ENCODE measurements at places on chromosomes 4 and X.

GRCh38 chr4:177740563-177740962 is 298.3 kb upstream of the AGA start:
- no peak for DNase-seq

- DNase-seq = no peak
Observed at GRCh38 chrX:14779580-14779979, 93.3 kb downstream of the FANCB start.

DNA sequence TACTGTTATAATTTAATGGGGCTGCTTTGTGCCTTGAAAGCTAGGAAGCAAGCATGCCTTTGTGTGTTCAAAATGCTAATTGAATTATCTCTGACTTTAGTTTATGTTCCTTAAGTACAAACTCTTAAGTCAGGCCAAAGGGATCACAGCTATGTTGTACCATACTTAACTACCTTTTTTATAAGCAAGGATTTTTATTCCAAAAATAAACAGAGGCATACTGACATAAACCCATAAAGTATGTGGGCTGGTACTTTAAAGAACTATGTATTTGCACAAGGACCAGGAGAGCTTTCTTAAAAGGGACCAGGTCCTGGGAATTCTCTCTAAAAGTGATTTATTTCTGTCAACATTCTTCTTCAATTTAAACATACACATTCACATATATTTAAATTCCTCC is 57.8 kb upstream of the HCCS start:
- no peak for DNase-seq

GRCh38 chr4:140924761-140925392 is 168.7 kb upstream of the TBC1D9 start:
- DNase-seq = no peak

GRCh38 chr4:144634978-144635747 is 10.8 kb upstream of the HHIP start:
- DNase-seq = no peak

DNA sequence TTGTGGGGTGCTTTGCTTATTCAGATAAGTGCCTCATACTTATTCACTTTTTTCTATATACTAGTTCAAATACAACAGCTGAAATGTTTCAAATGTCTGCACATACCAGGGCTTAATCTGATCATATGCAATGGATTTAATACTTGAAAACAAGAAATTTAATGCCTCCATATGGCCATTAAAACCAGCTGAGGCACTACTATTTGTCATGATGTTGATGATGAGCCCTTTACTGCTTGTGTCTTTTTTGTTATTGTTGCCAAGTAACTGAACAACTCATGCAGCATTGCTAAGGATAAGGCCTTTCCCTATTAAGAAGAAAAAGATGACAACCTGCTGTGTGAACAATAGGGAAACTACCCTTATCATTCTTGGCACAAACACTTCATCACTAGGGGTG is 52.5 kb downstream of the MAGEB10 start:
- no peak for DNase-seq

DNA sequence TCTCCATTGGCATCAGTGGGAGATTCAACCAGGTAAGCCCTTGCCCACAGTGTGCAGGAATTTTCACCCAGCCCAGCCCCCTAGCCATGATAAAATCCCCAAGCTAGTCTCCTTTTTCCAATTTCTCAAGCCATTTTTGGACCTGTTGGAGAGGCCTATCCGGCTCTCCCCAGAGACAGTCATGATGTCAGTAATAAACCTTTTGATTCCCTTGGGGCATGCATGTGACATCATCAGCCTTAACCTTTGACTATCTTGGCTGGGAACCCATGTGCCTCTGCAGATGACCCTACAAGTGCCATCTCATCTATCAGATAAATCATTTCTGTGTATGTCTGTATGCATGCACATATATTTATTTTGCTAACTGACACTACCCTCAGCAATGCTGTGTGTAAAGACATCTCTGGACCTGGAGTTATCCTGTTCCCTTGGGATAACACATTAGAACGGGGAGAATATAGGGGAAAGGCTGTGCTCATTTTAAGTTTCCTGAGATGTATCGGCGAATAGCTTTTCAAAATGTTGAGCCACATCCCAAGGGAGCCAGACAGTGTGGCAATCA is 51.0 kb downstream of the CYTL1 start:
- no peak for DNase-seq

- no peak for DNase-seq
Observed at GRCh38 chr4:55410431-55410830, 14.7 kb downstream of the TMEM165 start.

GRCh38 chr4:182289809-182290208 is 46.6 kb downstream of the TENM3 start:
- DNase-seq = no peak

- DNase-seq = no peak
Observed at GRCh38 chr4:10524196-10524833, 67.1 kb upstream of the ZNF518B start.

DNA sequence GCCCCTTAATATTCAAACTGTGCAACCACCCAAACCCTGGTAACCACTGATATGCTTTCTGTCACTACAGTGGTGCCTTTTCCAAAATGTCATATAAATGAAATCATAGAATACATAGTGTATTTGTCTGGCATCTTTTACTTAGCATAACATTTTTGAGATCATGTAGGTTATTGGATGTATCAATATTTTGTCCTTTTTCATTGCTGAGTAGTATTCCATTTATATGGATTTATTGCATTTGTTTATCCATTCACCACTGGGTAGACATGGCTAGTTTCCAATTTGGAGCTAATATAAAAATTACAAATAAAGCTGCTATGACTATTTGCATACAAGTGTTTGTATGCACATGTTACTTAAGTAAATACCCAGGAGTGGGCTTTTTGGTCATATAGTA is 121.6 kb downstream of the TMEM144 start:
- DNase-seq = no peak

GRCh38 chrX:108028854-108029253 is 16.0 kb upstream of the VSIG1 start:
- no peak for DNase-seq

DNA sequence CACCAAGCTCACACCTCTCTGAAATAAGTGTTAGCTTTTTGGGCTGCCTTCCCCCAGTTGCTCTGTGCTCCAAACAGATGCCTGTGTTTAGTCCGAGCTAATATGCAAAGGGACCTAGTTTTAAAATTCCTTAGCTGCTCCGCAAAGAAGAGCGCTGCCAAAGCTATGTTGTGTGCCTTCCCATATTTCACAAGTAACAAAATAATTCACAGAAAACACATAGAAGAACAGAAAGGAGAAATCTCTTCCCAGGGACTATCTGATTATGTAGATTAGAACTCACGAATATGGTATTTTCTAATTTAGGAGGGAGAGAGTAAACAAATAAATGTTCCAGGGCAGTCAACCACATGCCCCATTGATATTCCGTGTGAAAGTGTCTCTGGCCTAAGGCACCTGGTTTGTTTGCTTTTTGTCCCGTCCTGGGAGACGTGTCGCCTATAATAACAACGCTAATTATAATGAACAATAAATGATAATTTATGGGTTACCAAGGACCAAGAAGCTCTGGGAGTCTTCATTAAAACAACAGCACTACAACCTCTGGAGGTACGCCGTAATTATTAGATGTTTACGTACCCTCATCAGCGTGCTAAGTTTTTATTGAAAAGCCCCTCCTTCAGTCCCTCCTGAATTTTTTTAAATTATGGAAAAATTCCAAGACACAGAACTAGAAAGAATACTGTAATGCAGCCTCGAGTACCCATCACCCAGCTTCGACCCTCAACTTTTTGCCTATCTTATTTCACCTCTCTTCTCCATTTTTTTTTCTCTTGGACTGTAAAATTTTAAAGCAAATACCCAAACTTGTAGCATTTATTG is 1.2 kb upstream of the CCNG2 start:
- DNase-seq = no peak

DNA sequence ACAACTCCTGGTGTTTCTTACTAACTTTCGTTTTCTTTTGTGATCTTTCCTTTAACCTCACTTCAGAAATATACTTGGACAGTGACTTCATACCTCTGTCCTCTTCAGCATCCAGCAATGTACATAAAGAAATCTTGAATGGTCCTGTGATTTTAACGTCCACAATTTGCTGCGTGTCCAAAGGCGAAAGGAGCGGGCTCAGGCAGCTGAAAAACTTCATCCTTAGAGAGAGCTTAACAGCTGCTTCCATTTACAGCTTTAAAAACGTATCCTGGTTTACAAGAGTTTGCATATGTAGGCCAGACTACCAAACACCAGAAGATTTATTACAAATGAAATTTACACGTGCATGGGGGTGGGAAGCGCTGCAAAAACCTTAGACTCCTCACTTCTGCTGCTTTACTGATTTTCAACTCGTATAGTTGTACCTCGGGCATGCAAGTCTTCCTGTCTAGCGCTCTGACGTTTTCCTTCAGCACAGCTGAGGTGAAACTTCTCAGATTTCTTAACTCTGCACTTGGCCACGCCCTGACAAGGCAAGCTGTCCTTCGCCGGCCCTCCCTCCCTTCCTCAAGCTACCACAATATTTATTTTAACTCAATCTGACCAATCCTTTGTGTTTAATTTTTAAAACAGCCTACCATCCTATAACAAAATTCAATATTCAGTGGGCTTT is 406.4 kb downstream of the FAM47A start:
- no peak for DNase-seq

GRCh38 chr4:150289198-150289597 is 211.0 kb downstream of the DCLK2 start:
- no peak for DNase-seq

DNA sequence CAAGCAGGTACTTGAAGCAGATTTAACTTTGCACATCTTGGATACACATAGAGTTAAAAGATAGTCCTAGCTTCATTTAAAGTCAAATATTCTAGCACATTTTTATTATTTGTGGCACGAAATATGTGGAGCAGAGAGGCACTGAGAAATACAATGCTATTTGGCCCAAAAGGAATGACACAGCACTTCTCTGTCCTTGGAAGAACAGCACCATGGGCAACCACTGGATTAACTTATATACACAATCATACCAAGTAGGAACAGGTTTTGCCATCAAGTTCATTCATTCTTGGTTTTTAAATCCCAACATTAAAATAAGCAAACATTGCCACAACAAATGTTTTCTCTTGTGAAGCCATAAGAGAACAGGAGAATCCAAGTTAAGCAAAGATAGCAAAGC is 924 bp upstream of the ENAM start:
- no peak for DNase-seq

- no peak for DNase-seq
Observed at GRCh38 chrX:2487366-2487765, 13.4 kb downstream of the DHRSX start.

DNA sequence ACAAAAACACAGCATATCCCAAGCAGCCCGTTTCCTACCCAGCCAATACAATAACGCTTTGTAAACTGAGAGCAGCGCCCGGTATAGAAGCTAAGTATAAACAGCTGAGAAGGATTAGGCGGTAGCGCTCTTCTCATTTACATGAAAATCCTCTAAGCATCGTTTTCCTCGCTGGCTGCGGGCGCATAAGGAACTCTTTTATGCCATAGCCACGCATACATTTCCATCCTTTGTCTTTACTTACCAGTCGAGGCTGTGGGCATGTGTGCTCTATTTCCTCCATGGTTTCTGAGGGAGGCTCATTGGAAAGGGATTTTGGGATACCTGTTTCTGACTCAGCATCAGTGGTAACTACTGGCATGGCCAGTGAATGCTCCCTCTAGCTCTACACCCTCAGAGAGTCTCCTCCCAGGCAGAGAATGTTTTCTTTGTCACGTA is 383 bp downstream of the PCYT1B start:
- no peak for DNase-seq

DNA sequence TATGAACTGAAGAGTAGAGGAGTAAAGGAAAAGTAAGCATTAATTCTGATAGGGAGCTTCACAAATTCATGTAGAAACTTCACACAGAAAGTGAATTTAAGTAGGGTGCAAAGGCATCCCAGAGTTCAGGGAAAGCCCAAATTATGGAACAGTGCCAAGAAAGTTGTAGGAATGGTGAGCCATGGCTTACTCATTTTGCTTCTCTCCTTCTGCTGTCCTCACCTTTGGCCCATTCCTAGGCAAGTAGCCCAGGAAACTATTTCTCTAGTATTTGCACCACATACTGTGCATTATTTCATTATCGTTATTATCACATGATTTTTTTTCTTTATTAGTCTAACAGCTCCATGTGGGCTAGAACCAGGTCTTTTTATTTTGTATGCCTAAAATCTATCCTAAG is 34.9 kb upstream of the IL1RAPL1 start:
- no peak for DNase-seq

GRCh38 chr4:74317616-74318246 is 9.5 kb downstream of the EPGN start:
- DNase-seq = no peak

DNA sequence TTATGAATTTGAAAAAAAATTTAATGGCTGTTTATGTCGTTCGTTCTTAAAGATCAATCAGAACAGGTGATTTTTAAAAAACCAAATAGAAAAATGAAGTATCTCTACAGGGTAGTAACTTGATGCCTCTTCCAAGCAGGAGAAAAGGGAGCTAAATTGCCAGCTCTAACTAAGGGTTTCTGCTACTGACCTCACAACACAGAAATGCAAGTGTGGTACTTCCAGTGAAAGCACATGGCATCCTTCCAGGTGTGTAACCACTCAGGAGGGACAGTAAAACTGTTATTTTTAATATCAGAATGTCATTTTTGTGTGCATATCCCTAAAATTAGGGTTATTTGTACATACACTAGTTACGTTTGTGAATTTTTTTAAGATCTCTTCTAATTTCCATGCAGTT is 116.8 kb upstream of the ZCCHC13 start:
- no peak for DNase-seq

DNA sequence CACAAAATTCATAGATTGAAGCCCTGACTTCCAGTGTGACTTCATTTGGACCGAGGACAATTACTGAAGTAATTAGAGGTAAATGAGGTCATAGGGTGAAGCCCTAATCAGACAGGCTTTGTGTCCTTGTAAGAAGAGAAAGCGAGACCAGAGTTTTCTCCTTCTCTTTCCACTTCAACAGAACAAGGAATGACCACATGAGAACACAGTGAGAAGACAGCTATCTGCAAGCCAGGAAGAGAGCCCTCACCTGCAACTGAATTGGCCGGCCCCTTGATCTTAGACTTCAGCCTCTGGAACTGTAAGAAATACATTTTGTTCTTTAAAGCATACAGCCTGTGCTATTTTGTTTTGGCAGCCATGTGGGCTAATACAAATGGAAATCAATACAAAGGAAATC is 67.1 kb upstream of the PRKG2 start:
- no peak for DNase-seq

DNA sequence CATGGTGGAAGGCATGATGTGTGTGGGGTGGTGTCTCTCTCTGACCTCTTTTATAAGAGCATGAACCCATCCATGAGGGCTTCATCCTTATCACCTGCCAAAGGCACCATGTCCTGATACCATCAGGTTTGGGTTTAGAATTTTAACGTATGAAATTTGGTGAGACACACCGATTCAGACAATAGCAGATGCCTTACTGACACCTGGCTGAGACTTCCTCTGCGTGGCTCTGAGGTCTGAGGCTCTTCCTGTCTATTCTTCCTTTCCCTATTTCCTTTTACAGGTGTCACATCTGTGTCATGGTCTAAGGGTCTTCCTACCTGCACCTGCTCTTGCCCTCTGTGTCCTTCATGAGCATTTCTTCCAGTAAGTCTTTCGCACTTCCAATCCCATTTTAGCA is 320.7 kb upstream of the CLNK start:
- no peak for DNase-seq
